ENCODE measurements at places on chromosomes 2 and 18. TPM values are rescaled to one million over a fixed set of nuclear protein-coding genes. Genes with fewer than 3 reads are reported as not detected.
A peak's percentile ranks its signal among the peaks of the same experiment; 100 is the strongest.

DNA sequence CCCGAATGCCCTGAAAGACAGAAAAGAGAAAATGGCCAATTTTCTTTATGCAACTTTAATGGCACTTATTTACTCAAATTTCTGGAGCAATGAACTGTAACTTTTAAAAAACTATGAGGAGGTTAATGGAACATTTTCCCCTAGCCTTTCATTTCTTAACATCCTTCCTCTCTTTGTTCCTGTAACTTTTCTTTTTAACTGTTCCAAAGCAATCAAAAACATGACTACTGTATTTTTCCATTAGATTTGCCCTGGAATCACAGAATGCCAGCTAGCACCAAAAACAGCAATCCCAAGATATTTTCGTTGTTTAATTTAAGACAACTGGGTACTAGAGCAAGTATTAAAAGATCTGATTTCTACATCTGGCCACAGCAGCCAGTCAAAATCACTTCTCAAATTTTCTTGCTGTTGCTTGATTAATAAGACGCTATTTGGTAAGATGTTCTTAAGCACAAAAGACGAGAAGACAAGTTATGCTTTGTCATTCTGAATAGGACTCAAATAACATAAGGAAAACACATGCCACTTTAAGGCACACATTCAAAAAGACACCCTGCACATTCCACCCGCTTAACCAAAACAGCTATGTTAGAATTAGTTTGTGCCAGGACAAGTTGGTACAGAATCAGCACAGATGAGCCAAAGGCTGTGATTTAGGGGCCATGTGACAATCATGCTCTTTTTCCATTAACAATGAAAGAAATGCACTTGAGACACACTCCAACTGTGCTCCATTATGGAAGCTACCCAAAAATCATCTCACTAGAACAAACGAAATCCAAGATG, 3.6 kb downstream of the STARD7 start:
- peak; percentile 60 for DNase-seq

DNA sequence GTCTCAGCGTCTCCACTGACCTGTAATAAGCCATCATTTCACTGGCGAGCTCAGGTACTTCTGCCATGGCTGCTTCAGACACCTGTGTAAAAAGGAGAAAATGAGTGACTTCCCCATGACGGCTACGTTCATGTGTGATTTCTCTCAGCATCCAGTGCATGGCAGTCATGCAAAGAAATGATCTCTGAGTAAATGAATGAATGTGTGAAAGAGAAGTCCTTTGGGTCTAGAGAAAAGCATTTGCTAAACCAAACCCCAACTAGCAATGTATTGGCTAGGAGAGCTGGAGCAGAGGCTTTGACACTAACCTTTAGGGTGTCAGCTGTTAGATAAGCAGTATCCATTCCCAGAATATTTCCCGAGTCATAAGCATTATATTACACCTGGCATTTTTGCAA, 417 bp downstream of the IL1B start:
- DNase-seq: no peak

DNA sequence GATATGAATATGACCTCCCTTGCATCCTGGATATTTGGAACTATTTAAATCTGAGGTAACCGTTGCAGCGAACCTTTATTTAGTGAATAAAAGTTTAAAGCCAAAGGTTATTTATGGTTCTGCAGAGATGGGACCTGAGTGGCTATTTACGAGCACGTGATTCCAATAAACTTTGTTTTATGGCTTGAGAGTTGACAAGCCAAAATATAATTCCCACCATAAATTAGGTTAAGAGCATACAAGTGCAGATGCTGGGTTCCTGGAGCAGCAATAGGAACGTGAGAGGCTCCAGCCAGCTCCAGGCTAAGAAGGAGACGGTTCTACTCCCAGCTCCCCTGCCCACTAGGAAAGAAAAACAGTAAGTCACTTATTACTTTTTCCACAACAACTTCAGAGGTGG, 5.2 kb upstream of the HOXD4 start:
- DNase-seq: no peak

The C2orf81 gene
- total RNA-seq: 0.17 TPM

DNA sequence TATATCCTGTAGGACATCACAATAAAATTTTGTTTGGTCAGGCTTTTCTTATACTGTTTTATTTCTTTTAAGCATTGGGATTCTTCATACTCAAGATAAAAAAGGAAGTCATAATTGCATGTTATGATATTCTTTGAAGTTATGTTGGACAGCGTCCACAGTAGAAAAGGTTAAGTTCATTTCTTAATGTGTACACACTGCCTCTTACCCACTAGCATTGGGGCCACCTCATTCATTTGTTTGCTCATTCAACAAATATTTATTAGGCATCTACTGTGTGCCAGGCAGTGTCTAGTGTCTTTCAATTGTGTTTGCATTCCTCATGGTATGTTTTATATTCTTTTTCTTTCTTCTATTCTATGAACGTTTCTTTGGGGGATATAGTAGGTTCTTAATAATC, 70.2 kb downstream of the PTPRM start:
- no peak for DNase-seq

GRCh38 chr2:64115808-64116598, 28.2 kb downstream of the PELI1 start:
- DNase-seq: peak; percentile 48

The UCN gene
- total RNA-seq: 0.37 TPM

The ANKRD30BL gene
- not detected for total RNA-seq

DNA sequence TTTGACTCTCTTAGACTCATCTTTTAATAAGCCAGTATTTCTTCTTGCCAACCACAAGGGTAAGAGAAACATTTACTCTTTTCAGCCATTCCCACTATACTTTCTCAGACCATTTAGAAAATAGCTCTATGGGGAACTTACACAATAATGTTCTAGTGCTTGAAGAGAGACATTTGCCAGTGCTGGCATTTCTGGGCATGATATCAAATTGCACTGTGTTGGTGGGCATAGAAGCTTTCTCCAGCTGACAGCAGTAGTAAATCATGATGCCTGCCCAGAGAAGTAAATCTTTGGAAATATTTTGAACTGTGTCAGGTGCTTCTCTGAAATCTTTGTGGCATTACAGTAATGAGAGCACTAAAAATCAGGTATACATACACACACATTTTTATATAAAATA, 346.6 kb downstream of the CBLN2 start:
- DNase-seq: no peak

The TRIM43 gene
- total RNA-seq: not detected

GRCh38 chr2:230124757-230125431, 56.2 kb upstream of the SLC16A14 start:
- DNase-seq: no peak

GRCh38 chr2:104523921-104524320, 330.0 kb upstream of the POU3F3 start:
- no peak for DNase-seq

- DNase-seq: no peak
Measured at GRCh38 chr2:21643180-21643579, 519.4 kb downstream of the TDRD15 start.

- no peak for DNase-seq
Measured at GRCh38 chr2:214180686-214181085, 230.2 kb upstream of the VWC2L start.

- peak; percentile 5 for DNase-seq
Measured at GRCh38 chr2:64661741-64662169, 8.0 kb upstream of the SERTAD2 start.

- no peak for DNase-seq
Measured at GRCh38 chr2:98157557-98157956, 70.6 kb downstream of the VWA3B start.

The ARHGEF33 gene
- 0.34 TPM for total RNA-seq

DNA sequence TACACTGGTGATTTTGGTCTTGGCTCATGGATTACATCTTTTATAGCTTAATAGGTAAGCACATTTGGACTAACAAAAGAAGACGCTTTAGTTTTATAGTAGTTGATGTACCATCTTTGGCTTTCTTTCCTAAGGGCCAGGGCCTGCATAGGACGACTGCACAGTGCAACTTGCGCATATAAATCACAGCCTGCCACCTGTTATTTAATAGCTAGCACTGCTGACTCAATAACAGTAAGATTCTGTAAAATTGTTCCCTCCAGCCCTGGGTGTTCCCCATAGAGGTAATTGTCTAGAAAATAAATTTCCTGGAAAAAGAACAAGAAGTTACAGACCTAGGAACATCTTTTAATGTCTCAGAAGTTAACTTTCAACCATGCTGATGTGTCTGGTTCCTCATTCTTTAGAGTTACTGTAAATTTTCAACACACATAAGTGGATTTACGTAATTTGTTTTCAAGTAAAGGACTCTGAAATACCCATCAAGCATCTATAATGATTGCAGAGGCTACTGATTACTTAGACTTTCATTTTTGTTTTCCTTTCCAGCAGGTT, 594.2 kb upstream of the NXPH2 start:
- no peak for DNase-seq

DNA sequence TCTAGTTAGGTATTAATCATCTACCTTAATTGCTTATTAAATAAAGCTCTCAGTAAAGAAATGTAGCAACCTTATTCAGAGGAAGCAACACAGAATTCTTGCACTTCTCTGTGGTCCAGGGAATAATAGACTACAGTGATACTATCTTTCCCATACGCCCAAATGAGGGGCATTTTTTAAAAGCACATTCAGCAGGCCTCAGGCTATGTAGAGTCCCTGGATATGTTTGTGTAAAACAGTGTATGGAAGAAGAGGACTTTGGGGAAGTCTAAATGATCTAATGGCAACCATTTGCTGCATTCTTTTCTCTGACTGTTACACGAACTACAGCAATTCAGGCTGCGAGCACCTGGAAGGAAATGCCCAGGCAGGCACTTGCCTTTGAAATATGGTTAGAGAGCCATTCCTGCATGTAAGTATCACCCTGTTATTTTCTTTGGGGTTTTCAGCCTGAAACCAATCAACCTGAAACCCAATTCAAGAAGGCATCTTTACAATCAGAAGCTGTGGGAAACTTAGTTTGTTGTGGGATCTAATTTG, 1814.7 kb upstream of the CELF4 start:
- DNase-seq: no peak

DNA sequence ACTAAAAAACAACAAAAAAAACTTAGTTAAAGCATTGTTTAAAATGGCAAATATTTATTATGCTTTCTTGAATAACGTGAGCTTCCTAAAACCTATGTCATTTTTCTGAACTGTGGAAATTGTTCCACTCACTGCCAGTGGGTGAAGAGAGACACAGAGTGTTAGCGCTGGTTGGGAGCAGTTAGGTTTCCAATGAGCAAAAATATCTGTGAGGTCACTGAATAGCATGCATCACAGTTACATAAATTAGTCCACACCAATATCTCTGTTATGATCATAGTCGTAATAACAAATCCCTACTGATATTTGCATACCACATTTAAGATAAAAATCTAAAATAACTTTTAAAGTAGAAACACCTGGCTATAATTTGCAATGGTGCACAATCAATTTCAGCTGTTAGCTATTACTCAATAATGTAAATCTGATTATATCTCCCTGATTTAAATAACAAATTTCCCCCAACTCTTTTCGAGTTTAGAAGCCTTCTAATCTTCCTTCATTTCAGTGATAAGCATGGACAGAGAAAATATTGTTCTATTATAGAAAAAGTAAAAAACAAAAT, 1094.0 kb upstream of the KLHL29 start:
- no peak for DNase-seq

- DNase-seq: peak; percentile 62
Measured at GRCh38 chr18:27750014-27750413, 426.9 kb downstream of the CDH2 start.

The RAB27B gene
- total RNA-seq: under 0.01 TPM

The IL1F10 gene
- total RNA-seq: not detected

DNA sequence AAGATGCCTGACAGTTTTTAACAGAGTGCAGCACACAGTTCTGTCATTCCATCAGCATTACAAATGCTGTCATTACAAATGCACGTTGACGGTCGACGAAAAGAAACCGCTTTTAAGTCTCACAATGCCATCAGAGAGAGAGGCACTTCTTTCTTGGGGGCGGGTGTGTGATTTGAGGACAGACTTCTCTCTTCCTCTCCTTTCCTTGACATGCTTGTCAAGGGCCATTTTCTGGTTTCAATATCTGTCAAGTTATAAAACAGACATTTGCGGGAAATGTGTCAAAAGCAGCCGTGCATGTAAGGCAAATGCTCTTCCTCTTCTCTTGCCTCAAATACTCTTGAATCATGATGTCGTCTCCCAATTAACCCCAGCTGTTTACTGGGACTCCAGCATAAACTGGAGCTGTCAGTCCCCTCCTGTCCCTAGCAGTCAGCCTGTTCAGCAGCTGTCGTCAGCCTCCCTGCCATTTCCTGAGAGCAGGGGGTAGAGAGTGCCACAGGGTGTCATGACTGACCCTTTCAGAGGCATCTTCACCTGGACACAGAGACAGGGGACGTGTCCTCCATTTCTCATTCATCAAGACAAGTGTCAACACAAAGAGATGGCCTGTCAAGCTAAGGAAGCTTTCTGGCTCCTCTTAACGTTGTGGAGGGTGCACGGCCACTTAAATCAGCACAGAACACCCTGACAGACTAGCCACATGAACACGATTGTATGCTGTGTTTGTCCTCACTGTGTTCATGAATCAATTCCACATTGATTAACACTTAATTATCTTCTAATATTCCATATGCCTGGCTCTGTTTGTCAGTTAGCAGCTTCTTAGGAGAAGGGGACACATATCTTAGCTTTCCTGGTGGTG, 305.4 kb upstream of the RAB6C start:
- no peak for DNase-seq

DNA sequence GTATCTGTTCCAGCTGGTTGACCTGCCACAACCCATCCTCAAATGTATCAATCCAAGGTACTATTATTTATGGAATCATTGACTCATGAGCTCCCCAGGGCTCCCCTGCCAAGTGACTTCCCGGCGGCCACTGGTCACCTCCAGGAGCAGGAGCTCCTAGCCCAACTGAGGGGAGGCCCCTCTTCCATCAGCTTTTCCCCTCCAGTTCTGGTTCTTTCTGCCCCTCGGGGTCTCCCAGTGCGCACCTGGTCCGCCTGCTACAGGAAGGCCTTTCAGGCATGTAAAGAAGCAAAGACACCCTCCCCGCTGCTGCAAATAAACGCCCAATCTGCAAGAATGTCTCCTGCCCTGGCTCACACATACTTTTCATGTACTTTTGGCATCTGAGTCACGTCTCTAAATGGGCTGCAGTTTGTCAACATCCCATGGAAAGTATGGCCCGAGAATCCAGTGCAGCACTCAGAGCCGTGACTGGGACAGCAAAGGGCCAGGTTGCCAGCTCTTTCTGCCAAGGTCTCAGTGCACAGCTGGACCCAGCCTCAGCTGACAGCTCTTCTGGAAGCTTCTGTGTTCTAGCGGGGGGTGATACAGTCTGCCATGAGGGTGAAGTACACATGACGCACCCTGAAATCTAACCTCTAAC, 41.4 kb downstream of the KLHL29 start:
- no peak for DNase-seq

Data from dermis blood vessel endothelial cell (primary cell).